NCI-H1105 treated with DMSO at 0.1 percent for 48 hours (cell line): ENCODE measurements at places on chromosomes 7 and 10.

- no peak for DNase-seq
Observed at GRCh38 chr7:41979834-41980307, 257.1 kb downstream of the GLI3 start.

DNA sequence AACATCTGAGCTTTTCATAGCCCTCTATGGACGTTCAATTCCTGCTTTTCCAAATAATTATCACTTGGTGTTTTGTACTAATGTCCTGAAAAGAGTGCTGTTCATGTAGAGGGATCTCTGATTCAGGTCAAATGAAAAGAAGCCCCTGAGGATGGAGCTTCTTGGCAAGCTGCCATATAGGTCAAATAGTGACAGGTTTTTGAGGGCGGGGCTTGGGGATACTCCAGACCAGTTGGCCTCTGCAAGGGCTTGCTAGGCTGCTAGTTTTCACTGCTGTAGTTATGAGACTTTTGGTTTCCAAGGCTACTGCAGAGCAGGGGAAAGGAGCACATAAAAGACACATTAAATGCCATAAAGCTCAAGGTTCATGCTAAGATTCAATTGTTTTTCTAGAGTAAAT lies 257.2 kb upstream of the CACNA2D1 start:
- peak; percentile 66 for DNase-seq

- no peak for DNase-seq
Observed at GRCh38 chr7:93202594-93203250, 23.5 kb downstream of the HEPACAM2 start.

DNA sequence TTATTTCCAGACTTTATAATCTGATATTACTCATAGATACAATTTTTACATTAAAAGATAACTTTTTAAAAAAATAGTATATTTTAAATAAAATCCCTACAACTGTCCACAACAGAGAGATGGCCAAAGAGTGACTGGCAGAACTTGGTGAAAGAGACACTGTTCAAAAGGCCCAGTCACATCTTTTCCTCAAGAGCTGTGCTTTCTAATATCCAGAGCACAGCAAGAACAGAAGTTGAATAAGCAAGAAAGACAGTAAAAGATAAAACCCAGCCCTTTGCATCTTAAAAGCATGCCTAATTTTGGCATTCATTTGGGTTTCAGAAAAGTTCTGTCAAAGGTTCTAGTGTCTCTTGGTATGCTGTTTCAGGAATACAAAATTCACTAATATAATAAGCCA lies 6.9 kb downstream of the WASL start:
- DNase-seq = no peak

DNA sequence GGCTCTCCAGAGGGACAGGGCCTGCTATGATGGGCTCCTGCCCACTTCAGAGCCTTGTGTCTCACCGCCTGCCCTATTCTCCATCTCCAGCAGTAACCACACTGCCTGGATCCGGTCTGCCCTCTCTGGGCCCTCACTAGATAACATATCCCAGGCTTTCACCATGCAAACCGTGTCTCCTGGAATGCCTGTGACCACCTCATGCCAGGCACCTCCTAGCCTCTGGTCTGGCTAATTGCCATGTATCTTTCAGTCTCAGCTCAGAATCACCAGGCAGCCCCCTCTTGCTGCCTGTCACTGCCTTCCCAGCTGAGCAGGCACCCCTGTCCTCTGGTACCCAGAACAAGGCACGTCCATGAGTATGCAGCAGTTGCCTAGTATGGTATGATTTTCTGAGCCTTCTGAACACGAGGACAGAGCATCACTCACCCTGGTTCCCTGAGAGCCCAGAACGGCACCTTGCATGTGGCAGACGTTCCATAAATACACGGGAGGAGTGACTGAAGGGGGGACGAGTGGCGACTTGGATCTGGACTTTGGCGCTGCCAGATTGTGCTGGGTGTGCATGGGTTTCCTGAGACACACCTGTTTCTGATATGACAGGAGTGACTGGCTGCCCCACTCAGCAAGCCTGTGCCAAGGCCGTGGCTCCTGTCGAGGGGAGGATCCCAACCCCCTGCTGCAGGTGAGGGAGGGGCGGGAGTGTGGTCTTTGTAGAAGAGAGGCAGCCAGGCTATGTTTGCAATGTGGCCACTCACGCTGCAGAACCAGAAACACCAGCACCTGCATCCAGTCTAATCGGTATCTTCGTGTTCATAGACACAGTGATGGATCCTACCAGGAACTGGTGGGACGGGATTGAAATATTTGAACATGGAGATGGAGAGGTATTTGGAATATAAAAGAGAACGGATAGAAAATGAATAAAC lies 95.2 kb downstream of the VOPP1 start:
- no peak for DNase-seq

- no peak for DNase-seq
Observed at GRCh38 chr7:136116186-136116585, 139.0 kb upstream of the MTPN start.

- no peak for DNase-seq
Observed at GRCh38 chr7:83681200-83681778, 32.4 kb upstream of the SEMA3E start.

DNA sequence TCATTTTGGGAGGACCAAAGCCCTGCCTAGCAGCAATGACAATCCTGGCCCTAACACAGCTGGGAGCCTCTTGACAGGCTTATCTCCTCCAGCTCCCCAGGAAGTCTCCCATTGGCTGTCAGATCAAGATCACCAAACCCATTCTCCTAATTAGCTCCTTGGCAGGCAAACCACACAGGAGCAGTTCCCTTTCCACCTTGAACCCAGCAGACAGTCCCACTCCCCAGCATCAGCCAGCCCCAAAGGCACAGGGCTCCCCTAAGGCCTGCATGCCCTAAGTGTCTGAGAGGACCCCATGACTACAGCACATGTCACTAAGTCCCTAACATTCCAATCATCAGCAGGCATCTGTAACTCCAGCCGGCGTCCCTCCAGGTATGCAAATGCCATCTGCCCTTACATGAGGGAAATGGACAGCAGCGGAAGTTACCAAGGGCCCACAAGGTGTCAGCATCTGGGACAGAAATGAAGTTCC lies 348.5 kb downstream of the KCNMA1 start:
- DNase-seq = no peak
